ENCODE measurements at places on chromosomes 1 and 21.

GRCh38 chr1:163170975-163171676 is 31.6 kb downstream of the RGS5 start:
- DNase-seq: no peak

GRCh38 chr1:73205294-73205973 is 923.1 kb upstream of the NEGR1 start:
- no peak for DNase-seq

DNA sequence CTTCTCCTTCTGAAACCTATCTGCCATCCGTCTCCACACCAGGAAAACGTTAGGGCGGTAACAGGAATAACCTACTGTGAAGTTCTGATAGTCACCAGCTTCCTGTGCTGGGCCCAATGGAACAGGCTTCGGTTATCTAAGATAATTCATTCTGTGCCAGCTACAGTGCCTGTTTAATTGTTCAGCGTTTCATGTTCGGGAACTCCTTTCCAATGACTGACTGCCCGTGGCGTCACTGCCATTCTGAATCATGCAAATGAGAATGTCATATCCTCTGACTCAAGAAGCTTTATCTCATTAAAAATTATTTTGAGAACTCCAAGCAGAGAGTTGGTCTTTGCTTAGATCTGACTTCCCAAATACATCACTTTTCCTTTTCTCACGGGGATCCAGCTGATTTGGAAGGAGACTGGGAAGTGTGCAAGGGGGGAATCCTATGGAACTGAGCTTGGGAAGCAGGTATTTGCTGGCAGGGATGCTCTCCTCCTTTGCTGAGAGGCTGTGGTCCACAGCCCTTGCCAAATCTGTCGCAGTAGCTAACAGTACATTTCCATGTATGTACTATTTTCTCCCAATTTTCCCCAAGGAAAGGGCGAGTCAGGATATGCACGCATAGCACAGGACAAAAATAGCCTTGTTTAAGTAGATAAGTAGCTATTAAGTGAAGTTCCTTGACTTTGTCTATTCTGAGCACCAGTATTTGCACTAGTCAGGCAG is 358.7 kb downstream of the LTN1 start:
- no peak for DNase-seq

DNA sequence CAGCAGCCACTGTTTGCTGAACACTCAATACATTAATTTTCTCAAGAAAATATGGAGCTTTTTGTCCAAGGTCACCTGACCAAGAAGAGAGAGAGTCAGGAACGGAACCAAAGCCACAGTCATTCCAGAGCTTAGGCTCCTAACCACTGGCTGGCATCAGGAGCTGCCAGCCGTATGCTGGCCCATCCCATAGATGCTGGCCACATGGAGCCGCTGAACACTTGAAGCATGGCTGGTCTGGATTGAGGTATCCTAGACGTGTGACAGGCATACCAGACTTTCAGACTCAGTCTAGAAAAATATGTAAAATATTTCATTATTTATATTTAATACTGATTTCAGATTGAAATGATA is 458.7 kb downstream of the MATN1 start:
- no peak for DNase-seq

GRCh38 chr1:27570356-27570755 is 33.6 kb downstream of the AHDC1 start:
- no peak for DNase-seq

DNA sequence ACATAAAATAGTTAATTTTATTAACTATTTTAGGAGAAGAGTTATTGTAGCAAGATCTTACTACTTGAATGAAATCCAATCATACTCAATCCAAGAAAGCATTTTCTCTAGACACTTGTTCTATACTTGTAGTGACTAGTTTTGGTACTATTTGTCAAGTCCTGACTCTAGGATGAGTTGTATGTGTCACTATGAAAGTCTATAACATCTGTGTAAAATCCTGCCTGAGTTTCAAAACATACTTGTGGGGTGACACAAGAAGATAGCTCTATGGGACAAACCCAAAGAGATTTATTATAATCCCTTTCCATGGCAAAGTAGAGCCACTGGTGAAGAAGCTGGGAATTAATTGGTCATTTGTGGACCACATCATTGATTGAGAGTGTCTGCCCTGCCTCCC is 1042.2 kb upstream of the ADGRL4 start:
- DNase-seq: no peak

GRCh38 chr1:146020058-146021049 is 1.2 kb downstream of the HJV start:
- no peak for DNase-seq

- DNase-seq: no peak
These were observed 64.1 kb downstream of the DNTTIP2 start for GRCh38 chr1:93814795-93815340.

DNA sequence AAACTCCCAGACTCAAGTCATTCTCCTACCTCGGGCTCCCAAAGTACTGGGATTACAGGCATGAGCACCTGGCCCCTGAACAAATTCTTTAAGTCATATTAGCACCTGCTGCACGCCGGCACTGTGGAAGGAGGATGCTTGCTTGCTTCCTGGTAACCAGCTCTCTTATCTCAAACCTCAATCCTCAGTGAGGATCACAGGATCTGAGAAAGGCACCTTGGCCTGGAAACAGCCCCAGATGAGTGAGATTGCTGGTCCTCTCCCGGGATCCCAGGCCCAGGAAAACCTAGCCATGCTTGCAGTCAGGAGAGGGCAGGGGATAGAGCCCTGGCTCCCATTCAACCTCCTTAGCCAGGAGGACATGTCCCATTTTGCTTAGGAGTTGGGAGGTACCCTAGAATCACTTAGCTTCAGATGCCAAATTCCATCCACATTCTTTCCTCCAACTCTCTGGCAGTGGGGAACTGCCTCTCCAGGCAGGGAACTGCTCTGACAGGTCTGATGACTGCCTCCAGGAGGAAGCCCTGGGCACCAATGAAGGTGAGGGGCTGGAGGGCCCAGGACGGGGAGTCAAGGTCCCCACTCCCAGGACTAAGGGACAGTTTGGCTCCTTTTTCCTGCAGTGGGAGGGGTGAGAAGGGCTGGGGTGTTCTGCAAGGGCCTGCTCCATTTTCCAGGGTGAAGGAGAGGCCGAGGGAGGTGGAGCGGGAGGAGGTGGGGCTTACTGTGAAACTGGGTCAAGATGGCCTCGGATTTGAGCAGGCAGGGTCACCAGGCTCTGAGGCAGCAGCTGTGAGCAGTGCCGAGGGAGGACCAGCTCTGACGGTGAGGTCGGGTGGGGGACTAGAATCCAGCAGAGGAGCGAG is 9.5 kb downstream of the GPR37L1 start:
- no peak for DNase-seq

GRCh38 chr1:162840250-162840839 is 20.6 kb downstream of the CCDC190 start:
- no peak for DNase-seq

DNA sequence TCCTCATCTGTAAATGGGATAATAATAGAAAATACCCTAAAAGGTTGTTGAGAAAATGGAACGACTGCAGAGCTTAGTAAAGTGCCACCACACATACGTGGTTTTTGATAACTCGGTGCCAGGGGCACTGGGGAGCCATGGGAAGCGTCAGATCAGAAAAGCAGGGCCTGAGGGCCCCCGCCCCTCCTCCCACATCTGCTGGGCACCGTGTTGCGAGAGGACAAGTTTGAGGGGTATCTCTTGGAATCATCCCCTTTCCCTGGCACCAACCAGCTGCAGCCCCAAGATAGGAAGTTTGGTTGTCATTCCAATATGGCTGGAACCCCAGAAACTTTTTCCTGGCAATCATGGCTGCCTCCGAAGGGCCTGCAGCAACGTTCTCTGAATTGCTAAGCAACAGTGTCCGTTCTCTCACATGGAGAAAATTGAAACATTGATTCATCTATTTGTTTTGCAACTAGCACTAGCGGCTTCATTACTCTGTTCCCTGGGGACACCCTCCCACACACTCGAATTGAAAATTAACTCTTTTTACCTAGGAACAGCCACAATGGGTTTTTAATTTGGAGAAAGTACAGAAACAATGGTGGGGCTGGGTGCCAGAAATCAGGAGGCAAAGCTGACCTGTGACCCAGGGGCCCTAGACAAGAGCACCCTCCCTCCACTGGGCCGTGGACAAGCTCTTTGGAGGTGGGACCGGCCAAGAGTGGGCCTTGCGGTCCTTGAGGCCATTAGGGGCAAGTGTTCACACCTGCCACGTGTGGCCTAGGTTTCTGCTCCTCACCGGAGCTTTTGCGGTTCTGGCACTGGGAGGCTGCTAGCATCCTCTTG is 190.0 kb upstream of the VAMP3 start:
- DNase-seq: no peak

GRCh38 chr1:161193561-161194235 is 5.2 kb downstream of the ADAMTS4 start:
- no peak for DNase-seq

- DNase-seq: no peak
These were observed 2.1 kb downstream of the C8B start for GRCh38 chr1:56963667-56964066.

DNA sequence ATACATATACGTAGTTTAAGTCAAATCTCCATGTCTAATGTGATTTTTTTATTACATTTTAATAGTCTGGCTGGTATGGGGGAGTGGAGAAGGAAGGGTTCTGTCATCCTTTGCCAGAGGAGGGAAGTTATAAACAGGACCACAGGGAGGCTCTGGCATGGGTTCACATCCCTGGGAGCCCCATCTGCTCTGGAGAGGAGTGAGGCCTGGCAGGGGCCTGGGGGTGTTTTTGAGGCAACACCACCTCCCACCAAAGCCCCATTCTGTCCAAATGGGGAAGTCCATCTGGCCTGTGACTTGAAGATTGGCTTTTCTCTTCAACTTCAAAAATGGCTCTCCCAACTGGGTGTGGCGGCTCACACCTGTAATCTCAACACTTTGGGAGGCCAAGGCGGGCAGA is 15.8 kb downstream of the DISP3 start:
- DNase-seq: no peak

- DNase-seq: no peak
These were observed 37.5 kb upstream of the ANGPTL1 start for GRCh38 chr1:178908358-178908757.

DNA sequence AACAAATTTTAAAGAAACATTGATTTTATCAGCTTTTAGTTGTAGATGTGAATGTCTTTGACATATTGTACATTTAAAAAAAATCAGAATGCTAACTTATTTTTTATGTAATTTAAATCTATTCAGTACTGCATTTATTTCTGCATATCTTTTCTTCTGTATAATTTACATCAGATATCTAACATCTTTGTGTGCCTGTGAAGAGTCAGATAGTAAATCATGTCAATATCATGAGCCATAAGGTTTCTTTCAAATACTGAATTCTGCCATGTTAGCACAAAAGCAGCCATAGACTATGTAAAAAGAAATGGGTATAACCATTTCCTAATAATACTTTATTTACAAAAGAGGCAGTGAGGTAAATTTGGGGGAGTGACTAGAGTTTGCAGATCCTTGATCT is 1829.2 kb downstream of the NCAM2 start:
- no peak for DNase-seq

DNA sequence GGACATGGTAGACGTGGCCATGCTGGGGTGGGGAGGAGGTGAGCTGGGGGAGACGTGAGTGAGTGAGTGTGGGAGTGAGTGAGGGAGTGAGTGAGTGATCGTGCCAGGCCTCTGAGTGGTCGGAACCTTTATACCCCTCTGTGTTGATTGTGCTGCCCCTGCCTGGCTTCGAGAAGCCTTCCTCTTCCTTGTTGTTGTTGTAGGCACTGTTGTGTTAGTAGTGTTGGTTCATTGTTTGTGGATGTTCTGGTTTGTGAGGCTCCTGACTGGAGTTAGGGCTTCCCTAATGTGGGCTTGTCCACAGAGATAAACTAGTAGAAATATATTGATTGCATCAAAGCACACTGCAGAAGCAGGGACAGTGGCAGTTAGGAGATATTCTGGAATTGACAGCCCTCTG is at the start of gene KRTAP10-3:
Gene KRTAP10-3 (minus strand): TSS at position 101 of the 400 bp plus-strand sequence. CDS start 80 bp downstream, at position 21.
- no peak for DNase-seq

DNA sequence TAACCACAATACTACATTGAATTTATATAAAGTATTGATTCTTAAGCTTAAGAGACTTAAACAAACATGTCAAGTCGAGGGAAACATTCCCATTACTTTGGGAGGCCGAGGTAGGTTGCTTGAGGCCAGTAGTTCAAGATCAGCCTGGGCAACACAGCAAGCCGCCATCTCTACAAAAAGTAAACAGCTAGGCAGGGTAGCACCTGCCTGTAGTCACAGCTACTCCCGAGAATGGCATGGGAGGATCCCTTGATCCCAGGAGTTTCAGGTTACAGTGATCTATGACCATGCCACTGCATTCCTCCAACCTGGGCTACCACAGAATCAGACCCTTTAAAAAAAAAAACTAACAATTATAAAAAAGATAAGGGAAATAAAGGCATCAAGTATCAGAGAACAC is 50.4 kb downstream of the EIF4G3 start:
- no peak for DNase-seq

DNA sequence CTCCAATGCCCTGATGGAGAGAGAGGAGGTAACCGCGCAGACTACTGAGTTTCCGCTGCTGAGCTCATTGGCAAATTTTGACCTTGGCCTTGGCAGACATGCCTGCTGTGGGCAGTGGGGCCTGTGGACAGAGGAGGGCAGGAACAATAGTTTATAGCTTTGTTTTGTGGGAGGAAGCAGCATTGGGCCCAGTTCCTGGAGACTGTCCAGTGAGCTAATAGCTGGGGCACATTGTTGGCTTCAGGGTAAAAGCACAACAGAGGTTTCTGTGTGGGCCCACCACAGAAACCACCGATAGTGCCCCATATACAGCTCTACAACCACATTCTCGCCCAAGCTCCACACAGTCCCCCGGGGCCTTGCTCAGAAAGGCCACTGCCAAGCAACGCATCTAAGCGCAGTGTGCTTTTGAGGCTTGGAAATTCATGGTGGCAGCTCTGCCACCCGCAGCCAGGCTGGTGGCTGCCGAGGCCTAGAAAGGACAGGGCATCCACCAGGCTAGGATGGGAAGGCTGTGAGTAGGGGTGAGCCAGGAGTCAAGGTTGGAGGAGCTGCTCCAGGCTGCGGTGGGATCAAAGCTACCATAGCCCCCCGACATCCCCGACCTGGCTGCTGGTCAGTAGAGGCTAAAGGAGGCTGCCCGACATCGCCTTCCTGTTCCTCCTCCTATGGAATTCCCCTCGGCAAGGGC is 43.2 kb downstream of the NEK2 start:
- no peak for DNase-seq

GRCh38 chr1:185813401-185813979 is 79.3 kb downstream of the HMCN1 start:
- DNase-seq: no peak

GRCh38 chr1:41648230-41648629 is 163.7 kb upstream of the EDN2 start:
- DNase-seq: no peak

- no peak for DNase-seq
These were observed 12.5 kb downstream of the SMIM12 start for GRCh38 chr1:34847094-34847493.

DNA sequence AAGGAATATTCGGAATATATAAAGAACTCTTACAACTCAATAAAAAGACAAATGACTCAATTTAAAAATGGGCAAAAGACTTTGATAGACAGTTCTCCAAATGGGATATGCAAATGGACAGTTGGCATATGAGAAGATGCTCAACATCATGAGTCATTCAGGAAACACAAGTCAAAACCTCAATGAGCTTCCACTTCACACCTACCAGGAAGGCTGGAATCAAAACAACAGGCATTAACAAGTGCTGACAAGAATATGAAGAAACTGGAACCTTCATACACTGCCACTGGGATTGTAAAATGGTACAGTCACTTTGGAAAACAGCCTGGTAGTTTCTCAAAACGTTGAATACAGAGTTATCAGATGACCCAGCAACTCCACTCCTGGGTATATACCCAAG is 17.2 kb downstream of the PGBD5 start:
- no peak for DNase-seq

- DNase-seq: no peak
These were observed 459.5 kb upstream of the CXADR start for GRCh38 chr21:17053321-17053720.

GRCh38 chr1:4529446-4530165 is 124.8 kb upstream of the AJAP1 start:
- no peak for DNase-seq

Data from CD8-positive, alpha-beta memory T cell (primary cell).